Chondrocyte (in vitro differentiated cells): ENCODE measurements at places on chromosomes 1 and 21. TPM values are rescaled to one million over a fixed set of nuclear protein-coding genes. Genes with fewer than 3 reads are reported as not detected.

DNA sequence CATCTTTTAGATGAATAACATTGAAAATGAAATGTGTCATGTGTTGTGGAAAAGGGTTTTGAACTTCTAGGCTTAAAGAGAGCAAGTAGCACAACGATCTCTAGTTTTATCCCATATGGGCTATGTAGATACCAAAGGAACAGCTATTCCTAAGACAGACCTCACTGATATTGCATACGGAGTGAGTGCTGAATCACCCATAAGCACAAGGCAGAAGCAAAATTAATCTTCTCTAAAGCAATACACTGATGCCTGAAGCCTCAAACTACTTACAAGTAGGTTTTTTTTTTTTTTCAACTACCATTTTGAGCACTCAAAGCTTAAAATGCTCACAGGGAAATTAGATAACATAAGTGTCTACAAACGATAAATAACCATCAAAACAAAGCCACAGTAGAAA lies 5.0 kb upstream of the KMO start:
- no peak for DNase-seq

PDC gene
- total RNA-seq, result not detected in 3 replicates

DNA sequence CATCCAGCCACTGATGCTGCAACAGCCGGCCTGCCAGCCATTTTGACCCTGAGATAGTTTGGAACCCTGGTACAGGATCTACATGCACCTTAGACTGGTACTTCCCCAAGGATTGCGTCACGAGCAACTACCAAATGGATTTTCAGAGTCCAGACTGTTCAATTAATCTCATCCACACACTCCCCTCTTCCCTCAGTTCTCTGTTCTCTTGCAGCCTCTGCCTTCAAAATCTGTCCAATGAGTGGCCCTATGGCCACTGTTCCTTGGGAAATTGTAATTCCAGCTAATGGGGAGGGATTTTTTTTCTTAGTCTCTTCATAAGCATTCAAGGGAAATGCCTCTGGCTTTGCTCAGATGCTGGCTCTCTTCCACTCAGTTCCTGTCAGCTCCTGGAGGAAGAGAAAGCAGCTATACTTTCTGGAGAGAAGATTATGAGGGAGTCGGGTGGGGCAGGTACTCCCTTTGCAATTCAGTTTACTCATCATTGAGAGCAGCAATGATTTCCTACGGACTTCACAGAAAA lies 19.8 kb upstream of the UAP1 start:
- DNase-seq, result no peak

DNA sequence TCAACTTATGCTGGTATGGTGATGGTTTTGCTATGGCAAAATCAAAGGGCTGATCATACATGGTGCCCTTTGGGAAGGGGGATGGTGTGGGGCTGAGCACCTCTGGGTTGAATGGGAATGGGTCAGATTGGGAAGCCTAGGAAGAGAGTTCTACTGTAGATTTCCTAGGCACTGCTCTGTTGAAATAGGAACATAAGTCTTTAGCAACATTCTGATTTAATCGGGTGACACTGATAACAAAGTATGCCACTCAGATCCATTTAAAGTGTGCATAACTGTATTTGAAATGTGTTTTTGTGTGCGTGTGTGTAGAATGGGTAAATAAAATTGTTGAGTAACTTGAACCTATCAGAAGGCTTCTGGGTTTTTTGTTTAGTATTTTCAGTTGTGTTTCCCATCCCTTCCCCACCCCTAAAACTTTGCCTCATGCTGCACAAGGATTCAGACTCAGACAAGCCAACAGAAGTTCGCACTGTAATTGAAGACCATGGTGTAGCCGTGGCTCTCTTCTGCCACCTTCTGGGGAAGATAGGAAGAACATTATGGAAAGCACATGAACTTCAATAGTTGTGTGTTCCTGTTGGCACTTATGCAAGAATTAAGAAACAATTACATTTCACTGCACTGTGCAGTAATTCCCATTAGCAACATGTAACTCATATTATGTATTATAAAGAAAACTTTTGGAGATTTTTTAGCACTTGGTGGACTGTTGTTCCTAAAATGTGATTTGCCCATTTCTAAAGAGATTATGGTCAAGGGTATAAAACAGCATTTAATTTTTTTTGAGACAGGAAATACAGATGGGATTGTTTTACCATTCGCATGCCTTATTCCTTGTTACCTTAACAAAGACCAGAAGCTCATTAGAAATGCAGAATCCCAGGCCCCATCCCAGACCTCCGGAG lies 10.9 kb upstream of the C4BPB start:
- DNase-seq, result no peak

OPTC gene
- total RNA-seq, result not detected in 3 replicates

DNA sequence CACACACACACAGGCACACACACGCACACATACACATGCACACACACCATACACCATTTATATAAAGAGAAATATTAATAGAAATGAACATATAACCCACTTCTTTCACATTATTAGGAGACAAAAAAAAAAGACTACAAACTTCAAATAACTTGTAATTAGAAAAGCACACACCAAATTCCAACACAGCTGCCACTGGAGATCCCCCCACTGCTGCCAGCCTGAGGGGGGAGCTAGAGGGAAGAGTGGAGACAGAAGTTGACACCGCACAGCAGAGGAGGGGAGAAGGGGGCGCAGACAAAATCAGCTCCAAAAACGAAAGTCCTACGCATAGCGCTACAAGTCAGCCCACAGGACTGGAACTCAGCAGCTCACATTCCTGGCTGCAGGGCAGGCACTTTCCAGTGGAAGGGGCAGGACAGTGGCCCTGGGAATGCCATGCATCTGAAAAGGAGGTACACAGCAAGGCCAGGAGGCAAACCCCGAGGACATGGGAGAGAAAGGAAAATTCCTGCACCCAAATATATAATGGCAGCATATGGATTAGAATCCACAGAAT lies 36.5 kb downstream of the LGALS8 start:
- DNase-seq, result no peak

DNA sequence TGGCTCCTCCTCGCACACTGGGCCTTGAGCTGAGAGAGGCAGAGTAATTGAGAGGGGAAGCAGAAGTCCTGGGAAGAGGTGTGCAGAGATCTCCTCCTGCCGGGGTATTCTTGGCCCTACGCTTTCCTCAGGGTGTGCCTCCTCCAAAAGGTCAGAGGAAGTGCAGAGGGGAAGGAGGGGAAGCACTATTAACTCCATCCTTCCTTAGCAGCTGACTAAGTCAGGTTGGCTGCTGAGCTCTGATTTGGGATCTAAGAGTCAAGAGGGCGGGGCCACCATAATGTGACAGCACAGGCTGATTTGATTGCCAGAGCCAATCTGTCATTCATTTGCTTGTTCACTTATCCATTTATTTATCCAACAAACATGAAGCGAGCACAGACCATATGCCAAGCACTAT lies 12.3 kb downstream of the ATP2B4 start:
- DNase-seq, result no peak

DNA sequence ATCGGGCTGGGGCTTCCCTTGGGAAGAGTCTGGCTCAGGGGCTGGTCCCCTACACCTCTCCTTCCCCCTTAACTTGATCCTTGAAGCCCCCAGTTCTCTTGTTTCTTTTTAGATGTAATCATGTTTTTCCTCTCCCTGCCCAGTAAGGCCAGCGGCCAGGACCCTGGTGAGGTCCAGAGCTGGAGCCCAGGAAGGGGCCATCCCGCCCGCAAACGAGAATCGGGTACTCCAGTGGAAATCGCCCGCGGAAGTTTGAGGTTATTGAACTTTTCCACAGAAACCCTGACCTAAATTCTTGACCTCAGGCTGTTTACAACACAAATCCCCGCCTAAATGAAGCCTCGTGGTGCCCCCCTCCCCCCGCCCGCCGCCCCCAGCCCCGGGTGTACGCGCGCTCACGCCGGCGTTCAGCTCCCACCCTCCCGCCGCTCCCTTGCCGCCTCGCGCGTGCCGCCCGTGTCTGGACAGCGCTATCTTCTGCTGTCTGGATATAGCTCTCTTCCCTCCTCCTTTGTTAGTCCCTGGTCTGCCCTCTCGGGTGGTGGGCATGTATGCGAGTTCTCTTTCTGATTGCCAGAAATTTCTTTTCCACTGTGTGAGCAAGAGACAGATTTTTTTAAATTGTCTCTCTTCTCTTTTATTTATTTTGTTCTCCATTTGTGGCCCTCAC lies 165.9 kb upstream of the CACNA1E start:
- DNase-seq, result no peak

DTL gene
- total RNA-seq, result 3.6 to 24.2 TPM (median 3.8 TPM) in 3 replicates

- no peak for DNase-seq
Observed at GRCh38 chr1:172670791-172671190, 11.9 kb downstream of the FASLG start.

DNA sequence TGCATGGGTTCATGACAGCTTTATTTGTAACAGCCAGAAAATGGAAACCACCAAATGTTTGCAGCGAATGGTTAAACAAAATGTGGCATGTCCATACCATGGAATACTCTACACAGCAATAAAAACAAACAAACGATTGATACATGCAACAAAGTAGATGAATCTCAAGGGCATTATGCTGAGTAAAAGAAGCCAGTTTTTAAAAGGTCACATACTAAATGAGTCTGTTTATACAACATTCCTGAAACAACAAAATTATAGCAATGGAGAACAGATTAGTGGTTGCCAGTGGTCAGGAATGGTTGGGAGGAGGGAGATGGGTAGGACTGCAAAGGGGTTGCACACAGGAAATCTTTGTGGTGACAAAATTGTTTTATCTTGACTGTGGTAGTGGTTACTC lies 202.4 kb upstream of the UBE2U start:
- DNase-seq, result no peak

DNA sequence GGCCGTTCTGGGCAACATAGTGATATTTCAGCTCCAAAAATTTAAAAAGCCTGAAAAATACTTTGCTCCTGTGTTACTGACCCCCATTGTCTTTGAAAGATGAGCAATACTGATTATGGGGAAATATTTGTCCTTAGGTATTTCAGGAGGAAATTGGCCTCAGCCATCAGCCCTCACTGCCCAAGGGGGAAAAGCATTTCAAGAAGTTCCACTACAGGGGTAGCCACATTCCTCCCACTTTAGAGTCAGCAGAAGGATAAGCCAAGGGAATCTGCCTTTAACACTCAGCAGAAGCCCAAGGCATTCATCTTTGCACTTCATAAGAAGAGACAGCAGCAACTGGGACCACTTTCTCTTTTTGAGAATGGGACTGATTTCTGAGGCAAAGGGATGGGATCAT lies 40.5 kb upstream of the ZNF326 start:
- DNase-seq, result no peak

DNA sequence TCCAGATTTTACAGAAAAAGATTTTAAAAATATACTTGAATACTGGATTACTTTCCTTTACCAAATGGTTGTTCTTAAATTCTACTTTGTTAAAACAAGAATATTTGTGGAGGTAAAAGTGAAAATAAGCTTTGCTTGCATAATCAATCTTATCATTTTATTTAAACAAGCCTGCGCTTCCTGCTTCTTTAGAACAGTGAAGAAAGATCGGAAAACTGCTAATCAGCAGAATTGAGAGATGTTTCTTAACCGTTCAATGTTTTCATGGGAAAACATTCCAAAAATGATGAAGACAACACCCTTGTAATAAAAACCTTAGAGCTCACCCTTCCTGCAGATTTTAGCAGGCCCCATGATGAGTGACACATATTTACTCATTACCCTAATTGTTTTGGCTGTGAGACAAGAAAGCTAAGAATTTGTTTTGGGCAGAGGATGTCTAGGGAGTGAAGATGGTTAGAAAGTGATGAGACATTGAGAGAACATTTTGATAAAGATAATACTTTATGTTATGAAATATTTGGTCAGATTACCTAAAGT lies 72.6 kb downstream of the TPR start:
- no peak for DNase-seq

GRCh38 chr1:166785987-166786386 lies 53.3 kb upstream of the POGK start:
- no peak for DNase-seq

SELENBP1 gene
- total RNA-seq, result 5.7 to 11.1 TPM (median 8.9 TPM) in 3 replicates

GRCh38 chr1:12591267-12591938 lies 26.6 kb downstream of the DHRS3 start:
- no peak for DNase-seq

DNA sequence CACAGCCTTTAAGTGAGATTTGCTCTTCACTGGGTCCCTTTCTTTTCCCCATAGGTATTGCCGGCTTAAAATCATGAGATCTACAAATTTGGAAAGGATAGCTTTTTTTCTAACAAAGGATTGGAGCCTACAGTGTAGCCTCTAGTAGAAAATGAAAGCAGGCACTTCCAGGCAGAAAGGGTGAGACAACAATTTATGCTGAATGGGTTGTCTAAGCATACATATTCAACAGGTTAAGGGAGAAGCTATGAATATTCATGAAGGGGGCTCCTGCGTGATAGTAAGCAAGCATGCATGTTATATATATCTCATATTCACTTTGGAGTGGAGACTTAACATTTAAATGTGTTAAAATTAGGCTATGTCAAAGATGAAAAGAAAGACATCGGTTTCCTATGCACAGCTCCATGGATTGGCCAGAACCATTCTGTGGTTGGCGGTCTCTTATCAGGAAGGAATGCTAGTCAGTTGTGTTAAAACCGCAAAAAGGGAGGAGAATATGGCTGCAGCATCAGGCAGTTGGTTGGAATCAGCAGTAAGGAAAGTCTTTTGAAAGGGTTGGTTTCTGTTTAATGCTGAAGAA lies 66.0 kb downstream of the VCAM1 start:
- DNase-seq, result no peak

GRCh38 chr1:181936269-181936668 lies 125.2 kb downstream of the ZNF648 start:
- no peak for DNase-seq

LCE4A gene
- total RNA-seq, result not detected in 3 replicates

DNA sequence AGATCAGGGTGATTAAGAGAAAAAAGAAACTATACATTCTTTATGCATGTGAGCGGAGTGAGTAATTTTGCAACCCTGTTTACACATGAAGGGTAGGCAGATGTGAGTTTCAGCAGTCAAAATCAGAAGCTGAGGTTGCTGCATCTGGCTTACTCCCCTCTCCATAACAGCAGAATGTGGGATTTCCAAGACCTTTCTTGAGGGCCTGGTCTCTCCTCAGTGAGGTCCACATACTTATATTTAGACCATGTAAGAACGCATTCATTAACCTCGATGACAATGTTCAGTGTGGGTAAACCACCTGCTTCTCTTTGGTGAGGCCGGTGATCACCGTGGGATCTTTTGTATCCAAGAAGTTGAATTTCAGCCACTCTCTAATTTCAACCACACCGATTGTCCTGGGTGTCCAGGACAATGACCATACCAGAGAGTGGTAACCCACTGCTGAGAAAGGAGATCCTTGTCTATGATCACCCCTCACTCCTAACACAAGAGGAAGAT lies 18.7 kb upstream of the RAP1A start:
- no peak for DNase-seq

GSTM1 gene
- total RNA-seq, result 8.9 to 17.8 TPM (median 17.8 TPM) in 3 replicates

KLHDC7A gene
- total RNA-seq, result 0.07 to 0.08 TPM in 2 of 3 replicates, not detected in the other

GRCh38 chr1:243433737-243434370 lies 178.0 kb downstream of the SDCCAG8 start:
- DNase-seq, result no peak

UBE2U gene
- 0.27 TPM in 1 of 3 replicates, not detected in the others for total RNA-seq

ADGRB2 gene
- total RNA-seq, result 11.9 to 20.4 TPM (median 12.2 TPM) in 3 replicates

- no peak for DNase-seq
Observed at GRCh38 chr21:21955204-21955603, 957.0 kb downstream of the NCAM2 start.

DNA sequence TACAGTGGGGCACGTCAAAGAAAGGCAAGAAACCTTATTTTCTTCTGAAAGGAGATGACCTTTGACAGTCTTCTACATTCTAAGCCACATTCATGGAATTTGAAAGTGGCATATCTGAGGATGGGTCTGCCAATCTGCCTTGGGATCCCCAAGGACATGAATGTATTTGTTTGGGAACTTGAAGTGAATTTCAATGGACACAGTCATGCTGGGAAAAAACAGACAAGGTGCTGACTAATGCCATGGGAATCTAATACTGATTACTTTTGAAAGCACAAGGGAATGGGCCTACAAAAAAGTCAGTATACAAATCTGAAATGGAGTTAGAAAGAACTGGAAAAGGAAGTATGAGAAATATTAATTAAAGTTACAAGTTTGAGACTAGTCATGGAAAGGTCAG lies 128.8 kb downstream of the KCNJ6 start:
- no peak for DNase-seq
